ENCODE measurements at places on chromosomes 16 and 17.

- DNase-seq = no peak
Observed at GRCh38 chr16:19963301-19963700, 78.7 kb upstream of the GPRC5B start.

DNA sequence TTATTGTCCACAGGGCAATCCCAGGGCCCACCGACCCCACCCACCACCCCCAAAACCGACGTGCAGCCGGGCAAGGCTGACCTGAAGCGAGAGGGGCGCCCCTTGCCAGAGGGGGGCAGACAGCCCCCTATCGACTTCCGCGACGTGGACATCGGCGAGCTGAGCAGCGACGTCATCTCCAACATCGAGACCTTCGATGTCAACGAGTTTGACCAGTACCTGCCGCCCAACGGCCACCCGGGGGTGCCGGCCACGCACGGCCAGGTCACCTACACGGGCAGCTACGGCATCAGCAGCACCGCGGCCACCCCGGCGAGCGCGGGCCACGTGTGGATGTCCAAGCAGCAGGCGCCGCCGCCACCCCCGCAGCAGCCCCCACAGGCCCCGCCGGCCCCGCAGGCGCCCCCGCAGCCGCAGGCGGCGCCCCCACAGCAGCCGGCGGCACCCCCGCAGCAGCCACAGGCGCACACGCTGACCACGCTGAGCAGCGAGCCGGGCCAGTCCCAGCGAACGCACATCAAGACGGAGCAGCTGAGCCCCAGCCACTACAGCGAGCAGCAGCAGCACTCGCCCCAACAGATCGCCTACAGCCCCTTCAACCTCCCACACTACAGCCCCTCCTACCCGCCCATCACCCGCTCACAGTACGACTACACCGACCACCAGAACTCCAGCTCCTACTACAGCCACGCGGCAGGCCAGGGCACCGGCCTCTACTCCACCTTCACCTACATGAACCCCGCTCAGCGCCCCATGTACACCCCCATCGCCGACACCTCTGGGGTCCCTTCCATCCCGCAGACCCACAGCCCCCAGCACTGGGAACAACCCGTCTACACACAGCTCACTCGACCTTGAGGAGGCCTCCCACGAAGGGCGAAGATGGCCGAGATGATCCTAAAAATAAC, 3.0 kb downstream of the SOX9 start:
- no peak for DNase-seq

DNA sequence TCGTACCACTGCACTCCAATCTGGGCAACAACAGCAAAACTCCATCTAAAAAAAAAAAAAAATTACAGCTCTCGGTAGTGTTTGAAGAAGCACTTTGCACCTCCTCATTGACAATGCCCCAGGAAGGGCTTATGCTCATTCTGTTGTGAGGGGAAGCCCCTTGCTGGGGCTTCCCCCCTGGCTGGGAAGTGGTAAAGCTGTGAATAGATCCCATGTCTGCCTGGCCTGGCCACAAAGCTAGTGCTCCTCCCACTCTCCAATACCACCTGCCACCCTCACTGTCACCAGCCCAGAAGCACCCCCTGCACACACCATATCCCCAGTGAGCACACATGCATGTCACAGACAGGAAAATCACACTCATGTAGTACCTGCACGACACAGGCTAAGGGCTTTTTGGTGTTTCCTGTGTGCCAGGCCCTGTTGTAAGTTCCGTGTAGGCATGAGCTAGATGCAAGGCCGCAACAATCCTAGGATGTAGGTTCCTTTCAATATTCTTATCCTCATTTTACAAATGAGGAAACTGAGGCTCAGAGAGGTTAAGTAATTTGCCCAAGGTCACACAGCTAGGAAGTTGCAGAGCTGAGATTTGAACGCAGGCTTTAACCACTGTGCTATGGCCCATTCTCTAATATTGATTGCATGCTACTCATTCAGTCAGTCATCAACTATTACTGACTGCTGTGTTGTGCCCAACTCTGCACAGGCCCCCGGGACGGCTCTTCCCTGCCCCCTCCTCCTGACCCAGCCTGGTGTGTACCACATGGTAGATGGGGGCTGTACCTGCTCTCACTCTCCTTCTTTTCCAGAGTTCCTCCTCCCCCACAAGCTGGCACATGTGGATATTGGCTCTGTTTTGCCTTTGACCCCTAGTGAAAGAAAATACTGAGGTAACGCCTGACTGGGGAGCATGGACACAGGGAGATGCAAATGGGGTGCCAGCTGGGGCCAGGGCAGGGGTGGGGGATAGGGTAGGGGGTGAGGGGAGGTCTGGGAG, 11.9 kb upstream of the COL1A1 start:
- no peak for DNase-seq

DNA sequence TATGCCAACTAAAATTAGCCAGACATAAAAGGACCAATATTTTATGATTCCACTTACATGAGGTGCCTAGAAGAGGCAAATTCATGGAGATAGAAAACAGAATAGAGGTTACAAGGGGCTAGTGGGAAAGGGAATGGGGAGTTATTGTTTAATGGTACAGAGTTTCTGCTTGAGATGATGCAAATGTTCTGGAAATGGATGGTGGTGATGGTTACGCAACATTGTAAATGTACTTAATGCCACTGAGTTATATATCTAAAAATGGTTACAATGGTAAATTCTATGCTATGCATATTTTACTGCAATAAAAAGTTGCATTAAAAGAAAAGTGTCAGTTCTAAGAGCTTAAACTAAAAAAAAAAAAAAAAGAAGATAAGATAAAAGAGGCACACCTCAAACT, 17.9 kb downstream of the MT1X start:
- no peak for DNase-seq

- no peak for DNase-seq
Observed at GRCh38 chr17:30590081-30590733, 113.0 kb downstream of the GOSR1 start.

DNA sequence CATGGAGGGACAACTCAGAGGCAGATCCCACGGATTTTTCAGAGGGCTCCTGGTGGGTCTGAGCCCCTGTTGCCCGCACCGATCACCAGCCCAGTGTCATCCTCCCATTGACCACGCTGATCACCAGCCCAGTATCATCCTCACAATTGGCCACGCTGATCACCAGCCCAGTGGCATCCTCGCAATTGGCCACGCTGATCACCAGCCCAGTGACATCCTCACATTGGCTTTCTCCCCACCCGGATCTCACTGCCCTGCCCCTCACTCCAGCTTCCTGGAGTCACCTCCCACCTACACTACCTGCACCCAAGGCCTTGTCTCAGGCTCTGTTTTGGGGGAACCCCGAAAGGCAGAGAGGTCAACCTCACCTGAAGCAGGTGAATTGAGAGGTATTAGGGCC, 358.2 kb upstream of the TNRC6C start:
- DNase-seq = no peak

DNA sequence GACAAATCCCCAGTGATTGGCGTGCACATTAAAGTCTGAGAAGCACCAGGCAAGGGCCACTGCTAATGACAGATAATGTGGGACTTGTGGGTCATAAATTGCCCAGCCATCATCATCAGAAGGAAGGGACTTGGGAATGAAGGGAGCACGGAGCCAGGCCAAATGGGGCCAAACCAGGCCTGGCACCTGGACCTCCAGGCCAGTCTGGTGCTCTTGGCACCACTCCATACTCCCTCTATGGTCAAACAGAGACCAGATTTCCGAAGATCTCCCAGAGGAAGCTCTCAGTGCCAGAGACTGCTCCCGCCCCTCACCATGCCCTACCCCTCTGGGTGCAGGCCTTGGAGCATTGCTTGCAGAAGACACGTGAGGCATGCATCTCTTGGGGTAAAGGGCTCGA, 142.2 kb downstream of the CCDC182 start:
- no peak for DNase-seq

DNA sequence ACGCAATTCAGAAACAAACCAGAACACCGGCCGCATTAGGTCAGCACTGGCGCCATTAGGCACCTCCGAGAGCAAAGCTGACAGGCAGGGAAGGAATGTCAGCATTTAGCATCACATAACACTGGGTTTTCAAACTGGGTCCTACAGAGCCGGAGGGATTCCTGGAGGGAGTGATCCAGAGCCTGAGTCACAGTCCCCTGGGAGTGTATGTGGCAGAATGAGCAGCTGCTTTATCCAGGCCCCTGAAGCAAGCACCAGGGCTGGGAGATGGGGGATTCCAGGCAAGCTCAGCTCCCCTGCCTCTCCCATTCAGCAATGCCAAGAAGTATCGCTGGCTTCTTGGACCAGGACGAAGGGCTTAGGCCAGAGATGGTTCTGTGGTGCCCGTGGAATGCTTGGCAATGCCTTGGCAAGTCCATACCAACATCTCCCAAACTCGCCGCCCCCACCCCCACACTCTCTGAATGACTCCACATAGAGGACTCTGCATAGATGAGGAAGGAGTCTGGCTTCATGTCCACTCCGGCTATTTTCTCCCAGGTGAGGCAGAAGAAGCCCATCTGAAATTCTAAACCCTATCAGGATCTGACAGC, 20.4 kb downstream of the GAS7 start:
- no peak for DNase-seq

- no peak for DNase-seq
Observed at GRCh38 chr16:89132194-89133005, 38.7 kb downstream of the ACSF3 start.

- peak; percentile 78 for DNase-seq
Observed at GRCh38 chr17:82212331-82213250, at the start of gene CCDC57. Gene CCDC57, minus strand, starts transcription at chr17:82212842. Its CDS starts 10,898 bp downstream, at chr17:82201944.

GRCh38 chr16:69273009-69273408, 38.1 kb upstream of the VPS4A start:
- no peak for DNase-seq

- DNase-seq = no peak
Observed at GRCh38 chr16:21646721-21647561, 5.5 kb downstream of the IGSF6 start.

DNA sequence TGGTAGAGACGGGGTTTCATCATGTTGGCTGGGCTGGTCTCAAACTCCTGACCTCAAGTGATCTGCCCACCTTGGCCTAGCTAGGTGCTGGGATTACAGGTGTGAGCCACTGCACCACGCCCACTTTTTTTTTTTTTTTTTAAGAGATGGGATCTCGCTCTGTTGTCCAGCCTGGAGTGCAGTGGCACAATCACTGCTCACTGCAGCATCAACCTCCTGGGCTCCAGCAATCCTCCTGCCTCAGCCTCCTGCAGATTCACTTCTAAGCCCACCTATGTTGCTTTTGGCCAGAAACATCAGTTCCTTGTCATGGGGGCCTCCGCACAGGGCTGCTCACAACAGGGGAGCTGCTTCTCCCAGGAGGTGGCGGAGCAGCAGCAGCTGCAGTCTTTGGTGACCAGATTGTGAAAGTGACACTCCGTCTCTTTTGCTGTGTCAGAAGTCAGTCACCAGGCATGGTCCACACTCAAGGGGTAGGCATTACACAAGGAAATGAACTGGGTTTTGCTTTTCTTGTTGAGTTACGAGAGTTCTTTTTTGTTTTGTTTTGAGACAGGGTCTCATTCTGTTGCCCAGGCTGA, 4.5 kb upstream of the NME4 start:
- no peak for DNase-seq

- no peak for DNase-seq
Observed at GRCh38 chr16:27238016-27238587, 30.5 kb downstream of the NSMCE1 start.

DNA sequence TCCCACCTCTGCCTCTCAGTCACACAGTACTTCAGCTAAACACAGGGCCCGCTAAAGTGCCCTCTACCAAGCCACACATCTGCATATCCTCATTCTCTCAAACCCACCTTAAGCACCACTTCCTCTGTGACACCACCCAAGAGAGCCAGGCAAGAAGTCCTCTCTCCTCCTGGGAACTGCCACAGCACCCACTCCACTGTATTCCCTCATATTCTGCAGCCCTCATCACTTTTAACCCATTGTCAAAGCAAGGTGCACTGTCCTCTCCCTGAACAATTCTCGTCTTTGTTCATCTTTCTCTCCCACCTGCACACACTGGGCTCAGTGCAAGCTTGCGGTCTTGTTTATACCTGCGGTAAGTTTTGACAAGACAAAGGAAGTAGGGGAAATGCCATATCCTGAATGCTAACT, 13.6 kb downstream of the CHD9 start:
- DNase-seq = no peak

GRCh38 chr16:55575496-55575895, 9.0 kb downstream of the CAPNS2 start:
- DNase-seq = no peak

- no peak for DNase-seq
Observed at GRCh38 chr16:72975809-72976437, 72.0 kb downstream of the ZFHX3 start.

GRCh38 chr17:77915594-77916021, 42.9 kb upstream of the TNRC6C start:
- DNase-seq = no peak

GRCh38 chr17:69677130-69677529, 262.6 kb downstream of the MAP2K6 start:
- DNase-seq = no peak

- DNase-seq = no peak
Observed at GRCh38 chr17:37737971-37738370, 6.9 kb downstream of the HNF1B start.

DNA sequence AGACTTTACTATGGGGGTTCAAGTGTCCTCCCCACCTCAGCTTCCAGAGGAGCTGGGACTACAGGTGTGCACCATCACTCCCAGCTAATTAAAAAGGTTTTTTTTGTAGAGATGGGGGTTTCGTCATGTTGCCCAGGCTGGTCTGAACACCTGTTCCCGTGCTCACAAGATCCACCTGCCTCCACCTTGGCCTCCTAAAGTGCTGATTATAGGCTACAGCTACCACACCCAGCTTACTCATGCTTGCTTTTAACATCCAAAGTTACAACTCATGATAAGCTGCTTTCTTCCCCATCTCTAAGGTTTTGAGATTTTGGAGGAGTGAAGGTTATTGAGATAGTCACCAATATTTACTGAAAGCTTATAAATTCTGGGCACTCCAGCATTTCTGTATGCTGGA, 2.6 kb downstream of the NUP88 start:
- peak; percentile 1 for DNase-seq

GRCh38 chr17:30970831-30971567, at the start of gene RNF135:
Gene RNF135, plus strand, starts transcription at chr17:30971039. Its CDS starts 35 bp downstream, at chr17:30971074.
- DNase-seq = peak; percentile 53

- no peak for DNase-seq
Observed at GRCh38 chr17:15462976-15463772, 4.2 kb downstream of the CDRT4 start.

- DNase-seq = no peak
Observed at GRCh38 chr17:57011491-57012015, 33.6 kb downstream of the SCPEP1 start.

Data from COR-L47 (cell line).